ENCODE measurements at places on chromosomes 2 and 18.
A peak's percentile ranks its signal among the peaks of the same experiment; 100 is the strongest.

- no peak for DNase-seq
These were observed 1293.6 kb upstream of the ZEB2 start for GRCh38 chr2:145813481-145813880.

GRCh38 chr18:3654442-3655253 is 204.7 kb downstream of the TGIF1 start:
- DNase-seq, result no peak

DNA sequence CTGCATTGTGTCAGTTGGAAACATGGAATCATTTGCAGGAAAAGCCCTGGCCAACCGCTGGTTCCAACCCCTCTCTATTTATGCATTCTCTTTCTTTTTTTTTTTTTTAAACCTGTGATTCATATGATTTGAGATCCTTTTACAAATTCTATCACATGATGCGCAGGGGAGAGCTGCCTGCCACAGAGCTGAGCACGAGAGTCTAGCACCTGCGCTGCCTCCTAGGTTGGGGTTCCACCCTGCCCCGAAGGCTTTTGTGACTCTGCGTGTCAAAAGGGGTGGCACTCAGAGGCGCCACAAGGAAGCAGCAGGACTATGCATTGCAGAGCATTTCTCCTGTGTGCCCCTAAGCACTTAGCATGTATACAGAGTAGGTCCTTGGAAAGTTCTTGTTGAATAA is 17.3 kb upstream of the ESPNL start:
- no peak for DNase-seq

DNA sequence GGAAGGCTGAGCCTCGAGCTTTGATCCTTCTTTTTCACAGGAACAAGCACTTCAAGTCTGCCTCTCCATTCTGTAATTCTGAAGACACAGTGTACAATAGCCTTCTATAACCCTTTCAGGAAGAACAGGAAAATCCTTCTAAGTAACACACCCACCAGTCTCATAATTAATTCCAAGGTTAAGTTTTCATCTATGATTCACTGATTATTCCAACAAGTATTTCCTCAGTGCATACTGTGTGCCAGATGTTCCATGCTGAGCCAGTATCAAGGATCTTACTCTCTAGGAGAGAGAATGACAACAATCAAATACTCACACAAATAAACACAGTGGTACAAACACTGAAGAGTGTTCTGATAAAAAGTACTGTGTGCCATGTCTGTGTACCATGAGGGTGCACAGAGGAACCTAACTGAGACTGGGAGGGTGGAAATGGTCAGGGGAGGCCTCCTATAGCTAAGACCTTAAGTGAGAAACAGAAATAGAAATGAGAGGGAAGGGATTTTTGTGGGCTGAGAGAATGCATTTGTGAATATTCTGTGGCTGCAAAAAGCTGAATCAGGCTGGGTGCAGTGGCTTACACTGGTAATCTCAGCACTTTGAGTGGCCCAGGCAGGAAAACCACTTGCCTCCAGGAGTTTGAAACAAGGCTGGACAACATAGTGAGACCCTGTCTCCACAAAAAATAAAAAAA is 7.3 kb upstream of the MTLN start:
- no peak for DNase-seq

GRCh38 chr2:160109939-160110673 is 47.7 kb upstream of the PLA2R1 start:
- DNase-seq, result peak; percentile 16

DNA sequence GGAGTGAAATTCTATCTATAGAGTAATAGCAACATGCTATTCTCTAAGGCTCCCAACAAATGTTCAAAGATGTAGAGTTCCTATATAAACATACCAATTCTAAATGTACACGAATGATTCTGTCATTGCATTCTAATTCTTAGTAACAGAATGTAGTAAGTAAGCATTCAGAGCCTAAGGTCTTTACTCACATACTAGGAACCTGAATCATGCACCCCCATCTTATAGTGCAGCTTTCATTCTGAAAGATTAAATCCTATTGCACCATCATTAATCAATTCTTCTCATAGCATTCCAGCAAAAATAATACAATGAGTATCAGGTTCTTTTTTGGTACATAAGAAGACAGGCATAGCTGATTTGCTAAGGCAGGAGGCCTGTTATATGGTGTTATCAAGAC is 230.0 kb downstream of the NCKAP5 start:
- no peak for DNase-seq

- no peak for DNase-seq
These were observed 278.3 kb downstream of the RBM43 start for GRCh38 chr2:150983314-150983897.

DNA sequence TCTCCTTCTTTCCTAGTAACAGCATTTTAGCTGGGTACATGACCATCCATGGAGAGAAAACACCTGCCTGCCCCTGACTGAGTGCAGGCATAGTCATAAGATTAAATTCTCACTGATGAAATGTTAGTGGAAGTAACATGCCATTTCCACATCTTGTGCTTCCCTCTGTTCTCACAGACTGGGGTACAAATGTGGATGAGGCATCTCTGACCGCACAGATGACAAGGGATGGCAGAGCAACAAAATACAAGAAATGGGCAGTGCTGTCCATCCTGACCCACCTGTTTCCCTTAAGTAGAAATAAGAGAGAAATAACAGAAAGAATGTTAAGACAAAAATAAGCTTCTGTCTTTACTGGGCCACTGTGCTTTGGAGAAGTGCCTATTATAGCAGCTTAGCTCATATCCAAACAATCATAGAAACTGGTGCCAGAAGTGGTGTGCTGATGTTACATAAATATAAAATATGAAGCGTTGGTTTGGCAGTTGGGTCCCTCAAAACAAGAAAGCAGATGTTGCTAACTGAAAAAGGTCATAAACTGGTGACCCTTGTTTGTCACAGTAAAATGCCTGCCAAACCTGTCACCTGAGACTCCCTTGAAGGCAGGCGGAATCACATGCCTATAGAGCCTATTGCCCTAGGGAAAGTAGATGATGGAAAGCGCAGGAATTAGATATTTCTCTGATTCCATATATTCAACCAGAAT is 72.4 kb upstream of the CCDC150 start:
- DNase-seq, result no peak

DNA sequence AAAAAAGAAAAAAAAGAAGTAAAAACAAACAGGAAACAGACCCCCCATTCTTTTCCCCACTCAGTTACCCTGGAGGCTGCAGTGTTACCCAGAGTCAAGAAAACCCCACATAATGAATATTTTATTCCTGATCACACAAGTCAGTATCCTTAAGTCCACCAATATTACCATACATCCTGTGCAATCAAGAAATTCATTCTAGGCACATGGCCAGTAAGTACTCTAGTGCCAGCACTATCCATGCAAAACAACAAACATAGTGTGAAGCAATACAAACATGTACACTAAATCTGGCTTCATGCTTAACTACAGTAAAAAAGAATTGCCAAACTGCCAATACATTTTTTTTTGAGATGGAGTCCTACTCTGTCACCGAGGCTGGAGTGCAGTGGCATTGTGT is 111.6 kb downstream of the FAM168B start:
- DNase-seq, result no peak

- DNase-seq, result no peak
These were observed 111.7 kb downstream of the BCL2 start for GRCh38 chr18:63207835-63208234.

DNA sequence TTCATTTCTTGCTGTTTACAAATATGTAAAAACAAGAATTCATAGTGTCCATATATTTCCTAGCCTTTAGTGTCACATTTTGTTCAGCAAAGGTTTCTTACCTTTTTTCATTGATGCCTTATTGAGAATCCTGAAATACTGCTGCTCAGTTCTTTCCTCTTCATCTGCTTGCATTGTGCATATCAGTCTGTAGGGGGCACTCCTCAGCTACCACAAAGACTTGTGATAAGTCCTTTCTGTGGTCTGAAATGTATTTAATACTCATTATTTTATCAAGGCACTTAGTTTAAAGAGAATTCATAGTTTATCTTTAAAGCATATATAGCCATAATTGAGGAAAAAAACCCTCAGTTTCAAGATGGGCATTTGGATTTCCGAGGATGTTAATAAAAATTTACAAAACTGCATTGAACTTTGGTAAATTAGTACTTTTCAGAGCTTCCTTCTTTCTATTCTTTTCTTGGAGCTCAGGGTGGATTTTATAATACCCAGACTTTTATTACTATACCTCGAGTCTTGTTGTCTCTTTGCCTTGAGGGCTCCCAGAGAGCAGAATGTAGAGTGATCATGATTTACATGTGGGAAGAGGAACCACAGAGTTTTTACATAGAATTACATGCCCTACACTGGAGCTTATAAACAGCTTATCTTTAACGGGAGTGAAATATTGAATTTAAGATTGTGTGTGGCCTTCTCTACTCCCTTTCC is 570.1 kb downstream of the PLCL1 start:
- DNase-seq, result peak; percentile 2

DNA sequence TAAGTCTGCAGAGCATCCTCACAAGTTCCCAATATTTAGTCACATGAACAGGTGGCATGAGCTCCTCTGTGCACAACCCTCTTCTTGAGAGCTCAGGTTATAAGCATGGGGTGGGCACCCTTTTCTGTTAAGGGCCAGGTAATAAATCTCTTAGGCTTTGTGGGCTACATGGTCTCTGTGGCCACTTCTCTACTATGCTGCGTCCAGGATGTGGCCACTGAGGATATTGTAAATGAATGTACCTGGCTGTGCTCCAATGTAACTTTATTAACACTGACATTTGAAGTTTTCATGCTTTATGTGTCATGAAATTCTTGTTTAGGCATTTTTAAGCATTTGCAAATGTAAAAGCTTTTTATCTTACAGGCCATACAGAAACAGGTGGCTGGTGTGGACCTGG is 116.8 kb upstream of the ST6GAL2 start:
- no peak for DNase-seq

DNA sequence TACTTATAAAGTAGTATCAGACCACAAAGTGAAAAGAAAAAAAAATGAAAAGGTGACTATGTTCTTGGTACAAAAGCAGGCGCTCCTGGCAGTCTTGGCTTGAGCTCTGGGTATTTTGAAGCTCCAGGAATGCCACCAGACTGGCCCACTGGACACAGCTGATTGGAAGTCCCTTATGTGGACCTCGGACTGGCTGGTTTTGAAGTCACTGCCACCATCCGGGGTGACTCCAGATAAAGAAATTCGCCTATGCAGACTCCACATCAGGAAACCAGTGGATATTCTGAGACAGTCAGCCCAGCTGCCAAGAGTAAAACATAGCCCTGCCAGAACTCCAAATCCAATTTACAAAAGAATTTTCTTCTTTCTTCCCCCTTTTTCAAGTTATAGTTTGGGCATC is 28.0 kb downstream of the ACKR3 start:
- no peak for DNase-seq

GRCh38 chr2:11196246-11196645 is 41.0 kb downstream of the SLC66A3 start:
- no peak for DNase-seq

GRCh38 chr2:9115229-9115628 is 91.4 kb upstream of the ASAP2 start:
- DNase-seq, result no peak

GRCh38 chr18:56569416-56569815 is 69.0 kb downstream of the TXNL1 start:
- no peak for DNase-seq

DNA sequence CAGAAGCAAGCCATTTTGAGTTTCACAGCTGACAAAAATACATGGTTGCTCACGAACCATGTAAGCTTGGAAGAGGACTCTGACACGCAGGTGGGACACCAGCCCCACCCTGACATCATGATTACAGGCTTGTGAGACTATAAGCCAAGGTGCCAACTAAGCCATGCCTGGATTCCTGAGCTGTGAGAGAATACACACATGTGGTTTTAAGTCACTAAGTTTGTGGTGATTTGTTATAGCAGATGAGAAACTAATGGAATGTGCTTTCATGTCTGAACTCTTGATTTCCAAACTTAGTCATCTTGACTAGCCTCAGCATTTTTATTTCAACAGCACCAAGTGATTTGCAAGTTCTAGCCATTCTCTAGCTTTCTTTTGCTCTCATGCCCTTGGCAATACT is 676.1 kb upstream of the CELF4 start:
- no peak for DNase-seq

GRCh38 chr2:176149481-176149938 is 1.8 kb upstream of the HOXD4 start:
- DNase-seq, result no peak

DNA sequence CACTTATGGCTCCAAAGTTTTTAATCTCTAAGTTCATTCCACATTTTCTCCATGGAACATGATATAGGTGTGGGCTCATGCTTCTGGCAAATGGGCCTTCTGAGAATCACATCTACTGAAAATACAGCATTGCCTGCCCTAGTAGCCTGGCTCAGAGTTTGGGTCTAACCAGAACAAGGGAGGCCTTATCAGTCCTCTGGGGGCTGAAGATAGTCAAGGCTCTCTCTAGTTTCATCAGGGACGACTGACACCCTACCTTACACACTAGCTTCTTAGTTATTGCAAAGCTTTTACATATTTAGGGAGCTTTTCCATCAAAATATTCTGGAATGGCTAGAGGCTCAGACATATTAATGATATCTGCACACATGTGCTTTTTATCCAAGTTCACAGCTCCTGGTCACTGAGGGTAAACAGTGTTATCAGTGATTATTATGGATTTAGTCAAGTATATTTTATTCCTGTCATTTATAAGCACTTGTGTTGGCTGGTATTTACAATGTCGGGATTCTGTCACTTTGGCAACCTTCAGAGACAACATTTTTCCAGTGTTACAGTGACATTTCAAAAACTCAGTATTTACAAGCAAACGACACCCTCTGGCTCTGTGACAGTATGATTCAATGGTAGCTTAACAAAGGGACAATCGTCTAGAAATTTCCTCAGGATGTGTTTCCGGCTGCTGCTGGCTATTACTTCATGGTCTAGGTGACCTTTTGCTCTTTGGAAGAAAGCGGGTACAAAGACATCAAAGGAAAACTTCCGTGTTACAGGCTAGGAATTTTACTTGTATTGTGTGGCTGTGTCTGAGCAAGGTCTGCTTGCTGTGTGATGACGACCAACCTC is 200.6 kb downstream of the TCF4 start:
- DNase-seq, result no peak

GRCh38 chr2:26064846-26065245 is 31.0 kb downstream of the RAB10 start:
- DNase-seq, result no peak

- no peak for DNase-seq
These were observed 94.9 kb downstream of the NFATC1 start for GRCh38 chr18:79490626-79491041.

DNA sequence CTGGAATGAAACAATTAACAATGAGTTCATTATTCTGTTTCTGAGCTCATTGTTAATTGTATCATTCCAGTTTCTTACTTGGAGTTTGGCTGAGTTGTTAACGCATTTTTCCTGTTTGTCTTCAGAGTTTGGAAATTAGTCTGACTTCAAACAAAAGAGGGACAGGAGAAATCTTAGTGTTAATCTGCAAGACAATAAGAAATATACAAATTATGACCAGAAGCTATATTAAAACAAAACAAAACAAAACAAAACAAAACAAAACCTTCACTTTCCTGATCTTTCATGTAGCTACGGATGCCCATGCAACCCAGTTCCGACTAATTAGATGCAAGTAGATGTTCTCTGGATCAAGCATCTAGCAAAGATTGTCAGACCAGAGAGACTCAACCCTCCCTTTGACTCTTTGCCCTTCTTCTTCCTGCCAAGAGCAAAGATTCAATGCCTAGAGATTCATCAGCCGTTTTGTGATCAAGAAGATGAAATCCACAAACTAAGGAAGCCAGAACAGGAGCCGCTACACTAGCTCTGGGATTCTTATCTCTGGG is 686.2 kb upstream of the FSHR start:
- no peak for DNase-seq
